A549 treated with ZK216348 at 1 μM for 4 hours (cell line): ENCODE measurements at places on chromosomes 6 and 20. TPM values are rescaled to one million over a fixed set of nuclear protein-coding genes. Genes with fewer than 3 reads are reported as not detected.

Gene NFKBIL1
- 5.9 to 13.0 TPM (median 12.5 TPM) in 5 replicates for total RNA-seq

Gene PTCRA
- not detected in 5 replicates for total RNA-seq

Gene SIRPB1
- 0.36 to 0.98 TPM (median 0.51 TPM) in 5 replicates for total RNA-seq

Gene RANBP9
- 10.9 to 15.4 TPM (median 13.4 TPM) in 5 replicates for total RNA-seq

Gene SMPDL3A
- total RNA-seq: 2.1 to 4.3 TPM (median 3.3 TPM) in 5 replicates

Gene TREM1
- total RNA-seq: 0.36 to 0.58 TPM in 2 of 5 replicates, not detected in the others

Gene FAM209A
- total RNA-seq: 0.19 to 0.55 TPM (median 0.33 TPM) in 4 of 5 replicates, not detected in the other

Gene MAP1LC3A
- 15.9 to 29.5 TPM (median 26.2 TPM) in 5 replicates for total RNA-seq

Gene ACTR5
- 8.1 to 11.1 TPM (median 10.6 TPM) in 5 replicates for total RNA-seq

Gene SMOC2
- not detected in 5 replicates for total RNA-seq

Gene WFDC10B
- not detected in 5 replicates for total RNA-seq

Gene PHACTR1
- 0.06 to 0.25 TPM in 2 of 5 replicates, not detected in the others for total RNA-seq
